Hematopoietic multipotent progenitor cell (in vitro differentiated cells): ENCODE measurements at places on chromosomes 6 and 20.

DNA sequence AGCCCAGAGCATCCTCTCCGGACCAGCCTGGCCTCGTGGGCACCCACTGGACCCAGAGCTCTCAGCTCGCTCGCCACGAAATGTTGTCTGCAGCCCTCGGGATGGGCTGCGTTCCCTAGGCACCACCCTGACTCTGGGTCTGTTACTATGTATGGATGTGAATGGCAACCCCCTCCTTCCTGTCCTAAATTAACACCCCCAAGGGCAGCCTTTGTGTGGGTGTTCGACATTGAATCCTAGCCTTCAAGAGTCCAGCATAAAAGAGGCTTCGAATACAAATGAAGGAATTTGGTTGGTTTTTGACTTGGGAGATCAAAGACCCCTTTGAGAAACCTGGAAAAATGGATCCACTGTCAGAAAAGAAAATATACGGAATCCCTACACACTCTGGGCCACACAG lies 86.1 kb downstream of the BMP7 start:
- no peak for DNase-seq

DNA sequence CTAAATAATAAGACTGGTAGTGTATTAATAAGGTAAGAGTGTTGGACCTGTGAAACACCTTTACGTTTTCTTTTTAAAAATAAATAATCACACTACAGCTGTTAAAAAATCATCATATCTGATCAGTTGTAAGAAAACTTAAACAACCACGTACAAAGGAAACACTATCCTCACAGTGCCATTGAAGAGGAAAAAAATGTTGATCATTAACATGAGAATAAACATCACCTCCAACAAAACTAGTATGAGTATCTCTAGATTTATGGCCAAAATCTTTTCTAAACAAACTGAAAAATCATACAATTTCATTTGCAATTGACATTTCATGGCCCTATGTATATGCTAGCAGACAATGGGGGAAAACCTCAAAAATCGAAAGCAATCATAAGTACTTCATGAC lies 590 bp downstream of the EYS start:
- no peak for DNase-seq

DNA sequence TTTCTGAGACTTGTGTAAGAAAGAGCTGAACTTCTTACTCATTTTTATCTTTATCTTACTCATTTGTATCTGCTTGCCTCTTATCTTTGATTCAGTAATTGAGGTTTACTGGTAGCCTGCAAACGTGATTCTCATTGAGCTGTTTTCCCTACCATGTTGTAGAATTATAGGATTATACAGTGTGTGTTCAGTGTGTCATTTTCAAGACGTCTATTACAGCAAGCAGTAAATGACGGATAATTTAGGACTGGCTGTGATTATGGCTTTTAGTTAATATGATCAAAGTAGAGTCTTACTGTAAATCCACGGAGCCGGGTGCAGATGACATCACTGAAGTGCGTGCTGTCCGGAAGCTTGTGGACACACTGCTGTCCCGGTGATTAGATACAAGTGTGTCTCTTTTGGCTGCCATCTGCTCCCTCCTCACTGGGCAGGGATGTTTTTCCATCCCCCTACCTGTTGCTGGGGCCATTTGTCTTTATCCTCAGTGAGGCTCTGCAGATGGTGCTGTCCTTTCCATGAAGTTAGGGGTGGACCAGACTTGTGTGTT lies 6.0 kb downstream of the NELFCD start:
- no peak for DNase-seq

DNA sequence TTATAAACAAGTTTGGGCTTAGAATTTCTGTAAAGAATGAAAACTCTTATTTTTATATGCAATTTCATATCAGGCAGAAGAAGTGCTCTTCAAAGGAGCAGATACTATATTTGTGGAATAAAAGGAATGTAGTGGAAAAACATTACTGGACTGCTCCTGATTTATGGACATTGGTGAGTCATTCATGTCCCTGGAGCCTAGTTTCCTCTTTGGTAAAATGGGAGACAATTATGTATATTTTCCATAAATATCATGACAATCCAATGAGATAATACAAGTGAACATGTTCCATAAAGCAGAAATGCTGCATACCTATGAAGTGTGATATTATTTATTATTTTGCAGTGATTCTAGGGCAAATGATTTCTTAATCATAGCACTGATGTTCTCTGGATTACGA lies 445.8 kb upstream of the CITED2 start:
- DNase-seq: no peak

DNA sequence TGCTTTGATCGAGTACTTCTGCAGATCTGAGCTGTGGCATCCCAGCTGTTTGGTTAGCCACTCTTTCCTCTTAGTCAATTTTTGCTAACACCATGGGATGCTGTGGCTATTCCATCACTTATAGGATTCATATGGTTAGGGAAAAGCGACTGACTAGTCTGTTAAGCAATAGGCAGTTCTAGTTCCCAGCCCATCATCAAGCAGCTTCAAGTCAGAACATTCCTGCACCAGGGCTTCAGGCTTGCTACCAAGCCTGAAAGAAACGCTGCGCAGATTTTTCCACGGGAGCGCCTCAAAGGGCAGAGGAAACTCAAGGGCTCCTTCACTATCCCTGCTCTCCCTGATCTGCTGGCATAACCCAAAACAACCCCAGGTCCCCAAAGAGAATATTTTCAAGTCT lies 159.8 kb upstream of the SUPT3H start:
- DNase-seq: no peak

DNA sequence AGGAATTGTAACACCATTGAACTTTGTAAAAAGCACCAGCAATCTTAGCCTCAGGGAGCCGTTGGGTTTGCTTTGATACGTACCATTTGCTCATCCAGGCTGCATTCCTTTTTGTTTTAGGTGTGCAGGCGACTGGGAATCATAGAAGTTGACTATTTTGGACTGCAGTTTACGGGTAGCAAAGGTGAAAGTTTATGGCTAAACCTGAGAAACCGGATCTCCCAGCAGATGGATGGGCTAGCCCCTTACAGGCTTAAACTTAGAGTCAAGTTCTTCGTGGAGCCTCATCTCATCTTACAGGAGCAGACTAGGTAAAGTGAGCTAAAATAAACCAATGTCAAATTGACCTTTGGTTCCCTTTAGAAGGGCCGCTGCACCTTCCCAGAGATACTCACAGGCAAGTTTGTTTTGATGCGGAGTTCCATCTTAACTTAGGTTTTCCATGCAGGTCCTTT lies 1.6 kb downstream of the MYLIP start:
- peak; percentile 16 for DNase-seq

DNA sequence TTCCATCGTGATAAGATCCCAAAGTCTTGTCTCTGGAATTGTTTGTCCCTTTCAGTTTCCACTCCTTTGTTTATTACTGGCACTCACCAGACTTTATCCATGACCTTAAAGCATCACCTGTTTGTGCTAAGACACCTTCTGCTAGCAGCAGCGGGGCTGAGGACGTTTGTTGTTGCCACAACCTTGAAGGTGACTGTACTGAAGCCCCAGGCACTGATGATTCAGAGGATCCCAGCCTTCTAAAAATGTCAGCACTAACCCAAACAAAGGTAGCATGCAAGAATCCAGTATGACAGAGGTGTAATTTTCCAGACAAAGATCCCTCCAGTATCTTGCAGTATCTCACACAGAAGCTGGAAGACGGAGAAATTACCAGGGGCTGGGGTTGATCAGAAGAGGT lies 28.9 kb upstream of the SMIM8 start:
- no peak for DNase-seq

- peak; percentile 20 for DNase-seq
These were observed at the start of gene COL12A1 for GRCh38 chr6:75205776-75206575. TSS of gene COL12A1 (minus strand) at chr6:75206053. CDS start at chr6:75202792, 3,261 bp downstream.

GRCh38 chr20:56163806-56164205 lies 84.7 kb upstream of the MC3R start:
- no peak for DNase-seq

- DNase-seq: no peak
These were observed 51.7 kb downstream of the TMEM170B start for GRCh38 chr6:11589261-11589660.

DNA sequence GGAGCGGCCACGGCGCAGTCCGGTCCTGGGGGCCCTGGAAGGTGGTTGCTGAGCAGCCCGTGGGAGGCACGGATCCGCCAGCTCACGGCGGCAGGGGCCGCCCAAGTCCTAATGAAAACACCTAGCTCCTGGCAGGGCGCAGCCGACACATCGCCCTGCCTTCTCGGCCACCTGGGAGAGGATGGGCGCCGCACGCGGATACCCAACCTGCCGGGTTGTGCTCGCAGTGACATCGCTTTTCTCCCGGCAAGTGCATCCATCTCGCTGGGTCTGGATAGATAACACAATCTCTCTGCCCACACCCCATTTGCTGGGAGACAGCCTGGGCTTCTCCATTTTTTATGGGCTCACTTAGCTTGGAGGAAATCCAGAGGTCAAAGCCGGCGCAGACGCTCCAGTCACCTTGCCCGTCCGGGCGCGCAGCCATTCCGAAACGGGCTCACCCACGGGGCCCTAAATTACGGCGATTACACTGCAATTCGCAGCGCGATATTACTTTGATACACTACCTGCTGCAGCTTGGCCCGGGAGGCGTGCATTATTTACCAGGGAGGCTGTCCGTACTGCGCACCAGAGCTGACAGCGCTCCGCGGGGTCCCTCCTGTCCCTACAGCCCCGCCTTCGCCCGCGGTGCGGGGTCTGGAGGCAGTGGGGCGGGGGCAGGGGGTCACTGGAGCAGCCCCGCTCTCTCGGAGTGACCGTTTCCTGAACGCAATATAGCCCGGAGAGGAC lies 36.2 kb upstream of the CCDC167 start:
- no peak for DNase-seq

GRCh38 chr6:4942673-4943009 lies 61.2 kb downstream of the RPP40 start:
- no peak for DNase-seq

GRCh38 chr20:270517-270916 lies 13.0 kb downstream of the DEFB132 start:
- no peak for DNase-seq

DNA sequence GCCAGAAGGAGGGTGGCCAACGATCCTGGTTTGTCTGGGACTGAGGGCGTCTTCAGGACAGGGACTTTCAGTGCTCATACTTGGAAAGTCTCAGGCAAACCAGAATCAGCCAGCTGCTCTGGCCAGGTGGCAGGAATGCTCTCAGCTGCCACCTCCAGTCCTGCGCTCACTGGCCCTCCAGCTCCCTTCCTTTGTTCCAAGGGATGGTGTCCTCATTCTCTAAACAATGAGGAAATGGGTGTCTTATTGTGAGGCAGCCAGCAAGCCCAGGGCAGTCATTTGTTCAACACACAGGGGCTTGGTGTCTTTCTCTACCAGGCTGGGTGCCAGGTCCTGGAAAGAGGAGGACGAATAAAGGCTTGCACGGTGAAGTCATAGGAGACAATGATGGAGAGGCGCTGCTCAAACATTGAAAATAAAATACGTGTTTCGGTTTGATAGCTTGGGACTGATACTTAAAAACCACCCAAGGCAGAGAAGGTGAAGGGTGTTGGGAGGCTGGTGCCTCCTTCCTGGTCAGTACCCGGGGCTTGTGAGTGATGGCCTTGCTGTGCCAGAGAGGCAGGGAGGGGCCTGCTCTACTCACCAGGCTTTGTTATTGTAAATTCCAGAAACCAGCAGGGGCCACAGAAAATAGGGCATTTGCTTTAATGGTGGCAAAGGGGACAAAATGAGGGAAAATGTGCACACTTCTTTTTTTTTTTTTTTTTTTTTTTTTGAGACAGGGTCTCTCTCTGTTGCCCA lies 11.3 kb upstream of the TMEM181 start:
- DNase-seq: no peak
